Vagina (tissue), 2 donors: ENCODE measurements at places on chromosomes 13 and 19. TPM values are rescaled to one million over a fixed set of nuclear protein-coding genes. Genes with fewer than 3 reads are reported as not detected.
A peak's percentile ranks its signal among the peaks of the same experiment; 100 is the strongest.

NKPD1 gene
- 14.0 TPM for total RNA-seq

KBTBD7 gene
- 5.9 TPM for total RNA-seq

GRCh38 chr13:47621931-47622330 lies 379.1 kb downstream of the SUCLA2 start:
- DNase-seq = no peak

GRCh38 chr19:36526581-36526980 lies 1.5 kb downstream of the ZNF260 start:
- no peak for DNase-seq

DNA sequence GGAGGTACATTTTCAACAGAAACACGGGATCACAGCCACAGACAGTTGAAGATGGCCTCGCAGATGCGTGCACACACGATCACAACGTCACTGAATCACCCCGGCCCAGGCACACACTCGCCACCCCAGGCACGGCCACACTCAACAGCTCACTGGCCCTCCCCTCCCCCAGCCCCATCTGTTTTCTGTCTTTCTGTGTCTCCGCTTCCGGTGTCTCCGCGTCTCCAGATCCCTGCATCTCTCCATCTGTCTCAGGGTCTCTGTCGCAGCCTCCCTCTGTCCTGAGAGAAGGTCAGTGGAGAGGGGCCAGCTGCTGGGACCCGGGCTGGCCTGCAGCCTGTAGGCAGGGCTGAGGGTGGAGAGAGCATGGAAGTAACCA lies 3.8 kb upstream of the ATP1A3 start:
- no peak for DNase-seq

DNA sequence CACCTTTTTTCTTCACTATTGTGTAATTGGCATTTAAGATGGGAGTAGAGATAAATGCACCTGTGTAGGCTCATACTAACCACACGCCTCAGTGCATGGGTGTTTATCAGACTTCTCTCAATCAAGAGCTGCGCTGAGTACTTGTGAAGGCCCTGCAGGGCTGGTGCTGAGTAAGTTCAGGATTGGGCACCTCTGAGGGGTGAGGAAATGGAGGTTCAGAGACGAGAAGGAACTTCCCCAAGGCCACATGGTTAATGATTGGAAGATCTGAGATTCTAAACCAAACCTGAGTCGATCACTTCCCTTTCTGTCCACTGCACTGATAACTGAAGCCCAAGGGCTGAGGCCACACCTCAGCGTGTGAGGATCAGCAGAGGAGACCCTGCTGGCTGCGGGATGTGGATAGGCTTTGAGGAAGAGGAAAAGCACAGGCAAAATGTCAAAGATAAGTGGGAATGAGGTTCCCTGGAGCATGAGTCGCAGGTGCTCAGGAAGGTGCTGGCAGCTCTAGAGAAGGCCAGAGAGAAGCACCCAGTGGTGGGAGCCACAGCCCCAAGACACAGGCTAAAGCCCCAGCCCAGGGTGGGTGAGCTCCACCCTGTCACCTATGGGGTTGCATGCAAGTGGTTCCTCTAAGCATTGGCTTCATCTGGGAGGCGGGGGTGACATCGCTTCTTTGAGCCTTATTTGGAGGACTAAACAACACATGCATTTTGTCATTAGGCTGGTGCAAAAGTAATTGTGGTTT lies 32.3 kb upstream of the GJB6 start:
- no peak for DNase-seq

DNA sequence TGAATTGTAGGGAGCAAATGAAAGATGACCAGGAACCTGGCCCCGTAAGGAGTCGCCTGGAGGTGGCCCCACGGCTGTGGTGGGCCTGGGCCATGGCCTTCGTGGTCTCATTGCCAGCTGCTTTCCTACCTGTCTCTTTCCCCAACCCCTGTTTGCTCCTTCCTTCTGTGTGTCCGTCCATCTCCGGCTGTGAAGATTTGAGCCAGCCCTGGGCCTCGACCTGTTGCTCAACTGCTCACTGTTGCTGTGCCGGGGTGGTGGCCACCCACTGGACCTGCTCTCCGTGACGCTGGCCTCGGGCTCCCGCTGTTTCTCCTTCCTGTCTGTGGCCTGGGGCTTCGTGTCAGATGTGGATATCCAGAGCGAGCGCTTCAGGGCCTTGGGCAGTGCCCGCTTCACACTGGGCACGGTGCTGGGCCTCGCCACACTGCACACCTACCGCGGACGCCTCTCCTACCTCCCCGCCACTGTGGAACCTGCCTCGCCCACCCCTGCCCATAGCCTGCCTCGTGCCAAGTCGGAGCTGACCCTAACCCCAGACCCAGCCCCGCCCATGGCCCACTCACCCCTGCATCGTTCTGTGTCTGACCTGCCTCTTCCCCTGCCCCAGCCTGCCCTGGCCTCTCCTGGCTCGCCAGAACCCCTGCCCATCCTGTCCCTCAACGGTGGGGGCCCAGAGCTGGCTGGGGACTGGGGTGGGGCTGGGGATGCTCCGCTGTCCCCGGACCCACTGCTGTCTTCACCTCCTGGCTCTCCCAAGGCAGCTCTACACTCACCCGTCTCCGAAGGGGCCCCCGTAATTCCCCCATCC lies 8.5 kb downstream of the DBP start:
- DNase-seq = no peak

- no peak for DNase-seq
Measured at GRCh38 chr13:79548902-79549301, 67.9 kb downstream of the NDFIP2 start.

- DNase-seq = no peak
Measured at GRCh38 chr13:44629465-44630183, 53.5 kb upstream of the TSC22D1 start.

DNA sequence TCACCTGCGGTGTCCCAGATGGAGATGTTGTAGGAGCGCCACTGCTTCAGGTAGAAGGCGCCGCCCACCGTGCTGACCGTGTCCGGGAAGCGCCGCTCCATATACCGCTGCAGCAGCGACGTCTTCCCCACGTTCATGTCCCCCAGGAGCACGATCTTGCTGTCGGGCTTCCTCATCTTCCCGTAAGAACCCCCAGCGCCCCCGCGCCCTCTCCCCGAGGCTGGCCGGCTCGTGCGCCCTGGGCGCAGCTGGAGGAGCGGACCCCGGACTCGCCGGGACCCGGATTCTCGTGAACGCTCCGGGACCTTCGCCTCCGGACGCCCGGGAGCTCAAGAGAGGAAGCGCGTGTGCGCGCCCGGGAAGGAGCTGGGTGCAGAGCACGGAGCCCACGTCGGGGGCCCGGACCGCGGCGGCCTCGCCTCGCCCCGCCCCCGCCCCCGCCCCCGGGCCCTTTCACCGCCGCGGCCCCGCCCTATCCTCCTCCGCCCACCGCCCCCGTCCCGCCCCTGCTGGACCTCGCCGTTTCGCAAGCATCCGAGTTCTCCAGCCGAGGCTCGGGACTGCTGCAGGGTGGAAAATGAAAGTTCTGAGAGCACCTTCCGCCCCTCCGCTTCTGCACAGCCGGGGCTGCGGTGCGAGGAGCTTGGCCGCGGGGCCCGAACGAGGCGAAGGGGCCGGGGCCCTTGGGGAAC lies at the start of gene RAB20:
TSS of gene RAB20 (minus strand) at position 379 of the 692 bp plus-strand sequence. CDS start at position 176, 203 bp downstream.
- DNase-seq = no peak

DNA sequence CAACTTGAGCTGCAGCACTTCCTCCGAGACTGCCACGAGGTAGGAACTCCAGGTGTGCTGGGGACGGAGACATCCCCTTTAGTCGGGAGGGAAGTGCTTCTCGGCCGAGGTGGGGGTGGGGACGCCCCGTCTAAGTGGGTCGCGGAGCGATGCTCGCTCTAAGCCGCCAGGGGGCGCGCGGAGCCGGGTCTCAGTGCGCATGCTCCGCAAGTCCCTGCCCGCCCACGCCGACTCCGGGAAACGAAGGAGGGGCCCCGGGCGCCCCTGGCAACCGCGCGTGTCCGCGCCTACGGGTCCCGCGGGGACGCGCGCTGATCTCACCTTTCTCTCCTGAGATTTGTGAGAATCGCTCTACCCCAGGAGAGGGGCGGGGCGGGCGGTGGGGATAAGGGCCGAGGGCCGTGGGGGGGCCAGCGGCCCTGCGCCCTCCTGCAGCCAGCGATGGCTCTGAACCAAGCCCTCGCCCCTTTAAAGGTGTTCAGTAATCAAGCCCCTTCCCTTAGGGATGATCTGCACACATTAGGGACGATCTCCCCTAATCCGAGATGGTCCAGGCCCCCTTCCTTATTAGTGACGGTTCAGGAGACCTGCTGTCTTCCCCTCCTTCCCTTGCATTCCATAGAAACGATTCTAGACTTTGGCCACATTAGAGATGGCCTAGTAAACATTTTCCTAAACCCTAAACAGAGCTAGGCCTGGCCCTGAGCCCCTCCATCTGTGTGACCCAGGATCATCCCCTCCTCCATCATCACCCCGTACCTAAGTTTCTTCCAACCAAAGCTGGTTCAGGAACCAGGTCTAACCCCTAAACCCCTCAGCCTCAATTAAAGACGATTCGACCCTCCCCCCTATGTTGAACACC lies 47.3 kb upstream of the SHKBP1 start:
- no peak for DNase-seq

DNA sequence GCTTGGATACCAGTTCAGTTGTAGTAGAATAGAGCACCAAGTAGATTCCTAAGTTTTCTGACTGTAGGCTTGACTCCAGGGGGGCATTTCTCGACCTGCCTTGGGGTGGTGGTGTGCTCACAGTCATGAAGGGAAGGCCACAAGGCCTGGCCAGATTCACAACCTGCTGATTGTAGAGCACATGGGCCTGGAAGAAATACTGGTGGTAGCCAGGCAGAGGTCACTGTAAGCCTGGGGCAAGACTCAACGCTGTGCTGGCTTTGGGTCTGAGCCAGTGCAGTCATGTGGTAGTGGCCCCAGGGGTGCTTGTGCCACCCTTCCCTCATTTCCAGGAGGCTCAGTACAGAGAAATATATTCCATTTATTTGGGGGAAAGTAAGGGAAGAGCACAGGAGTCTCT lies 832.3 kb upstream of the SLC10A2 start:
- DNase-seq = no peak

GRCh38 chr13:110359840-110360301 lies 52.8 kb downstream of the COL4A2 start:
- no peak for DNase-seq

GRCh38 chr13:31418186-31418585 lies 218.4 kb downstream of the B3GLCT start:
- no peak for DNase-seq

DNA sequence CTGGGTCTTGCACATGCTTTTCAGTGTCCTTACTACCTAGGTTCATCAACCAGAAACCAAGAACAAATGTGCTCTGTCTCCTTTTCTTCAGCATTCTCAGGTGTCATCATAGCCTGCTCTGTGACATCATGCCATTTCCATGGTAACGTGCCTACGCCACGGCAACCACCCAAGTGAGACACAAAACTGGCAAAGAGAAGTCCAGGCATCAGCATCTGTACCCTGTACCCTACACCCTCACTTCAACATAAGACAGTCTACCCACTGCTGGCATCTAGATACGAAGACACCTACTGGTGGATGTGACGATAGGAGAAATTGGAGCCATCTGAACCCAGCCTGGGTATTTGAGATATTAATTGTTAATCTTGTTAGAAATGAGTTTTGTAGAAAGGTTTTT lies 13.3 kb downstream of the ZC3H4 start:
- DNase-seq = no peak

DNA sequence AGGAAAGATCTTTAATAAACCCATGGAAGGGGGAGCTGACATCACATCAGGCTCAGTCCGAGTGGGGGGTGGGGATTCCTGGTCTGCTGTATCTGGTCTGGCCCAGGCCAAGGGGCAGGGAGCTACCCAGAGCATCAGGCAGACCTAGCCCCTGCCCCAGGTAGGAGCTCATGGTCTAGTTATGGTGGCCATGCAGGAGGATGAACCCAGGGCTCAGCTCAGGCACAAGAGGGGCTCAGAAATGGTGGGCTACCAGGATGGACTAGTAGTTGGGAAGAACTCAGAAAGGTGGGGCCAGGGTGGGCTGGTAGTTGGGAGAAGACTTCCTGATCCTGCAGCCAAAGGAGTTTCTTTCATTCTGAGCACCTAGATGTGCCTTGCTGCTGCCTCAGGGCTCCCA lies 14.3 kb downstream of the VSTM2B start:
- no peak for DNase-seq

DNA sequence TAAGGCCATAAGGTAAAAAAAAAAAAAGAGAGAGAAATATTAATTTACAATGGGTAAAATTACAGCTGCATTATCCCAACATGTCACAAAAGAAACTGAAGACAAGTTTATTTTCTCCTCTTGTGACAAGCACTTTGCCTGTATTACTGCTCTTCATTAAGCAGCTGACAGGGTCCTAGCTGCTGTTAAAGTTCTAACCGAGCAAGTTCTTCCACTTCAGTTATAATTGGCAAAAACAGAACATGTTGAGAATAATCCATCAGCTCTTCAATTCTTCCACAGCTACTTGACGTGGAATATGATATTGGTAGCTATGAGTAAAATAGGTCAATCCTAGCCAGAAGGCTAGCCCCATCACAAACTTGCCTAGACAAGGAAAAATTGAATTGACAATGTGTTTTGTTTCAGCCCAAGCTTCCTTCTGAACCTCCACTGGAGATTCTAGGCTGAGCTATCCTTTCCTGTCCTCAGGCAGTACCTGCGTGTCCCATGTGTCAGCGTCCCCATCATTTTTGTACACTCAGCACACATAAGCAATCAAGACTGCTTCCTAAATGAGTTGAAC lies 32.2 kb upstream of the DOCK9 start:
- no peak for DNase-seq

- DNase-seq = peak; percentile 40
Measured at GRCh38 chr19:35344511-35345031, 3.1 kb upstream of the FFAR1 start.

GRCh38 chr19:45156011-45156630 lies 4.7 kb downstream of the NKPD1 start:
- no peak for DNase-seq

DNA sequence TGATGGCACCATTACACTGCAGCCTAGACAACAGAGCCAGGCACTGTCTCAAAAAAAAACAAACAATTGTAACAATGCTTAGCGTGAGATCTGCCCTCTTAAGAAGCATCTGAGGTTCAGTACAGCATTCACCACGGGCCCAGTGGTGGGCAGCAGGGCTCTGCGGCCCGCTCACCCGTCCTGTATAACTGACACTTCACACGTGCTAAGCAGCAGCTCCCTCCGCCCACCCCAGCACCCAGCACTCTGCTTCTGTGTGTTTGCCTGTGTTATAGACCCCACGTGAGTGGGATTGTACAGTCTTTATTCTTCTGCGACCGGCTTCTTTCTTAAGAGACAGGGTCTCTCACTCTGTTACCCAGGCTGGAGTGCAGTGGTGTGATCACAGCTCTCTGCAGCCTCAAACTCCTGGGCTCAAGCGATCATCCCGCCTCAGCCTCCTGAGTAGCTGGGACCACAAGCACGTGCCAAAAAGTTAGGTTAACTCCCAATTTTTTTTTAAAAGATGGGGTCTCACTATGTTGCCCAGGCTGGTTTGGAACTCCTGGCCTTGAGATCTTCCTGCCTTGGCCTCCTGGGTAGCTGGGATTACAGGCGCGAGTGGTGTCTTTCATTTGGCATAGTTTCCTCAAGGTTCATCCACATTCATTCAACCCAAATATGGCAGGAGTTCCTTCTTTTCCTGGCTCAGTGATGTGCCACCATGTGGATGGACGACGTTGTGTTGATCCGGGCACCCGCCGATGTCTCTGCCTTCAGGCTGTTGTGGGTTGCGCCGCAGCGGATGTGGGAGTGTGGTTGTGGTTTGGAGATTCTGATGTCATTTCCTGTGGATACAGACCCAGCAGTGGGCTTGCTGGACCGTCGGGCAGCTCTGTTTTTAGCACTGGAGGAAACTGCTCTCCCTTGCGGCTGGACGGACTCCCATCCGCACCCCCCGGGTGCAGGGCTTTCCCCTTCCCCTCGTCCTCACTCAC lies 170.0 kb downstream of the KDM4B start:
- no peak for DNase-seq
